ENCODE measurements at places on chromosomes 12 and 14.

GRCh38 chr12:110917467-110917866 is 2.9 kb downstream of the MYL2 start:
- no peak for DNase-seq

GRCh38 chr12:92324849-92325500 is 179.3 kb upstream of the BTG1 start:
- DNase-seq, result no peak

DNA sequence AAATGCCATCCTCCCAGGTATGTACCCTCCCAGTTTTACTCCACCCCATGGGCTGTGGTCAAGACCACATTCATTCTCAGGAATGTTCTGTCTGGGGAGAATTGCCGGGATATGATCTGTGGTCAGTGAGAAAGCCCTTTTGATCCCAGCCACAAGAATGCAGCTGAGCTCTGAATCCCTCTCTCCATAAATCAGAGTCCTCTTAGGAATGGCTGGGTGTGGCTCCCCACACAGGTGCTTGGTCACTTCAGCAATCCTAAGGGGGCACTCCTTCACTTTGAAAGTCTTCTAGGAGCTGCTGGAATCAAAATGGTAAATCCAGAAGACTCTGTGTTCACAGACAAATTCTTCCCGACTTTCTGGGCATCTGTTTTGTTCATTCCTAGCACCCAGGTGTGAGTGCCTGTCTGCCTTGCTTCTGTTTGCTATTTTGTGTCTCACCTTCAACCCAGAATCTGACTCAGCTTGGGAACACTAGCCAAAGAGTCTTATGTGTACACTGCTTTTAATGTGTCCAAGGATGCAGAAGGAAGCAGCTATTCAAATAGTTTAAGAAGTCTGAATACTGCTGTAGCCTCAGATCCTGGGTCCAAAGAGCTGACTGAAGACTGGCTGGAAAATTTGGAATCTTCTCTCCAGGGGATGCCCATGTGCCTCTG is 144.6 kb upstream of the CDKN3 start:
- DNase-seq, result no peak

DNA sequence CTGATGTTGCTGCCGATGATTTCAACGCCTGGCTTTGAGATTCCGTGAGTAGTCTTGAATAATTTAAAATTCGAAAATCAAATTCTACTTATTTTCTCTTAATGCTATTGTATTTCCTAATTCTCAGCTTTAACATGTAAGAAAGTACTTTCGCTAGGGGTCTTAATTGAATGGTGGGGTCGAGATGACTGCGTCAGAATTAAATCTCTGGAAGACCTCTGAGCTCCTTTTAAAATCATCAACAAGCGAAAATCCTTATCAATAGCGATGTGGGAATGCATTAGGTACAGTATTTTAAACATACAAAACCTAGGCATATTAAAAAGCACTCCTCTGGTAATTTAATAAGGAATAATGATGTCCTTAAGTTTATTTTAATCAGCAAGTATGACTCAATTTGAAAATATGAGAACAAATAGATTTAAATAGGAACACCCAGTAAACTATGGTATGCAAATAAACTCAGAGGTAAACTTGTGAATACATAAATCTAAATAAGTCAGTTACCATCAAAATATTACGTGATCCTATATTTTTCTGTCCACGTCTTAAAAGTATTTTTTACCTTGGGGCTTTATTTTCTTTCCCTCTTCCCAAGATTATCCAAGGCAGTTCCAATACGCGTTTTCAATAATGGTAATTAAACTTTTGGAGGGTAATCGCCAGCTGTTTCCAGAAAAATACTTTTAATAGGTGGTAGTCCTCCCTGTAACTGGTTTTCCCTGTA is 1.4 kb downstream of the FOXA1 start:
- no peak for DNase-seq

DNA sequence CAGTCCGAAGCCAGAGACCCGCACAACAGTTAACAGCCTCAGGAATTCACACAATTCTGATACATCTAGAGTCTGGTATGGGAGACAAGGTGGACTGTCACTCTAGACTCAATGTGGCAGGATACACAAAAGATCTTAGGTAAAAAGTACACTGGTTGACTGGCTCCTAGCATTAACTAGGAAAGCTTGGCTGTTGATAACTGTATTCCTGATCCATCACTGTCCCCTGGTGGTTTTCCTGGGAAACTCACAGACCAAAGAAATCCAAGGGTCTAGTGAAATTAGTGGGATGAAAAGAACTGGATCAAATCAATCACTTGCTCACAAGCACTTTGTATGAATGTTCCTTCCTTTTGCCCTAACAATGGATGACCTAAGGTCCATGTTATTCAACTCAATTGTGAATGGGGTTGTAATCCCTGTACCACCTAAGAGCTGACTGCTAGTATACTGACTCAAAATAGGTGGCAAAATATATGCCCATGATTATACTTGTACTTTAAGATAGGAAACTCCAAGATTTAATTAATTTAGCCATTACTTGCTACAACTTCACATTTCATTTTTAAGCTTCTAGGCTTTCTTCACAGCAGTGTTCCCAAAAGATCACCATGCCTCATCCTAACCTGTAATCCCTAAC is 14.0 kb downstream of the NPC2 start:
- DNase-seq, result no peak

DNA sequence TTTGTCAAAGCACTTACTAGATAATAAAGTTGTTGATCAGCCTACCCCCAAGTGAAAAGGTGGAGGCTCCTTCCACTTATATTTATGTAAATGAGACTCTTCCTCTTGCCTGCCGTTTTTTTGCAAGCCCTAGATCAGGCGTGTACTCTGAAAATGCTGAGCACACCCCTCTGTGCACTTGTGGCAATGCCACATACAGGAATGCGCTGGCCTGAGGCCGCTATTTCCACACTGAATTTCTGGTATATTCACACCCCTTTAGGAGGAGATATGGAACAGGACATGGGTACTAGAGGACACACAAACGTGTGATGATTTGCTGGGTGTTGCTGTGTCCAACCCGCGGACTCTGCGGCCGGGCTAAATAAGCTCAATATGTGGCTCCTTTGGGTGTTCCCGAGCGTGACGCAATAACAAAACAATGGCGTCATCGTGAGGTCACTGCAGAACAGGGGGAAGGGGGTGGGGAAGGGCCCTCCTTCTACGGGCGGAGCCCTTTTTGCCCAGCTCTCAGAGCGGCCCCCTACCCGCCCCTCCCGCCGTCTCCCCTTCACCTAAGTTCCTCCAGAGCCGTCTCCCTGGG is 554 bp upstream of the TSPAN31 start:
- peak; percentile 61 for DNase-seq

DNA sequence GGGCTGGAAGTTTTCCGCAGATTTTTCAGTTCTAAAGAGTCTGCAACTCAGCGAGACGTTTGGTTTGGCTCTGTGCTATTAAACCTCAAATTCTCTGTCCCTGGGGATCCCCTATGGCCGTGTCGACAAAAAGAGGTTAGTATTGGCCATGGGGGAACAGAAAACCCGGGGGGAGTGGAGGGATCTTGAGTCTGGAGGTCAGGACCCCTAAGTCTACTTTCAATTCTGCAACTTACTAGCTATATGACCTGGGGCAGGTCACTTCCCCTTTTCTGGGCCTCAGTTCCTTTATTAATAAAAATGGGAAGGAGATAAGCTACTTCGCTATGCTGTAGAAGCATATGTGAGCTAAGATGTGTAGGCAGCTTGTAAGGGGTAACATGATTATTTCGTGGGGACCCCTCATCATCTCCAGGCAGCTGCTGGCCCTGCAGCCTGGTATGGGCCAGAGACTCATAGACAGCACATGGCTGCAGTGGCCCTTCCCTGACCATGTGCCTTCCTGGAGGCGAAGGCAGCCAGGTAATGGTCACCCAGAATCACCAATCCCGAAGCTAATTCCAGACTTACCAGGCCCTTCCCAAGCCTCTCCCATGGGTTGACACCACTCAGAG is 8.6 kb downstream of the ASB2 start:
- DNase-seq, result no peak

GRCh38 chr12:53984901-53985691 is at the start of gene HOXC10:
Gene HOXC10, plus strand, starts transcription at chr12:53985146. Its CDS starts 114 bp downstream, at chr12:53985260.
- peak; percentile 61 for DNase-seq

- DNase-seq, result no peak
These were observed 270.2 kb downstream of the ALG10B start for GRCh38 chr12:38586789-38587188.

DNA sequence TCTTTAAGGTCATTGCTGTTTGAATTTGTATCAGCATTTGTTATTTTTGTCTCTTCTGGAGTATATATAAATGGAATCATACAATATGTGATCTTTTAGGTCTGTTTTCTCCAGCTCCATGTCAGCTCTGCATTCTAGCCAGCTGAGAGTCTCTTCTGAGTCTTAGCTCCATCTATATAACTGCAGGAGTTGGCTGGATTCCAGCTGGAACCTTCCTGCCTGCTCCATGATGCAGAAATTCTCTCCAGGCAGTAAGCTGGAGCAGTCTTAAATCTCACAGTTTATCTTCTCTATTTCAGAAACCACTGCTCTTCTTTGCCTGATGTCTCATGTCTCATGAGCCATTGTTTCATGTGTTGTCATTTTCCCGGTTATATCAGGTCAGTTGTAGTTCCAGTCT is 827.6 kb downstream of the NRXN3 start:
- no peak for DNase-seq

DNA sequence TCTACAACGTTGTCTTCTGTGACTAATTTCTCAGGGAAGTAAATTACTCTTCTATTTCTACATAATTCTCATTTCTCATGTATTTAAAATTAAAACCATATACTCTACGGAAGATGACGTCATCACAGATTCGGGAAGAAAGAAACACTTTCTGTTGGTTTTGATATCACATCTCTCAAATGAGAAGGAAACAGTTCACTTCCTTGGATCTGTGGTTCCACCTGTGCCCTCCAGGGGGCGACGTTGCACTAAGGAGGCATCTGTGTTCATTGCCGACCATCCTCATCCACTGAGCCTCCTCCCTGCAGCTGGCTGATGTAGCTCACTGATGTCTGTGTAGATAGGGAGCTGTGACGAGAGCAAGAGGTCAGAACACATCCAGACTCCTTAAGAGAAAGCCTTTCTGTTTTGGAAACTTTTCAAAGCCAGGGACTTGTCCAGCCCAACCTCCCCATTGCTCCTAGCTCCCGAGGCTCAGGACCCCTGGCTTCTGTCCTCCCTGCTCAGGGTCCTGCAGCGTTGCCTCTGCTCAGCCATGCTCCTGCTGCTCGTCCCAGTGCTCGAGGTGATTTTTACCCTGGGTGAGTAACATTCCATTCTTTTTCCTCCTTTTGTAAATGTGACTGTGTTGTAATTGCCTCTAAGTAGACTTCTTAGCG is 172.7 kb upstream of the OR4E1 start:
- no peak for DNase-seq

DNA sequence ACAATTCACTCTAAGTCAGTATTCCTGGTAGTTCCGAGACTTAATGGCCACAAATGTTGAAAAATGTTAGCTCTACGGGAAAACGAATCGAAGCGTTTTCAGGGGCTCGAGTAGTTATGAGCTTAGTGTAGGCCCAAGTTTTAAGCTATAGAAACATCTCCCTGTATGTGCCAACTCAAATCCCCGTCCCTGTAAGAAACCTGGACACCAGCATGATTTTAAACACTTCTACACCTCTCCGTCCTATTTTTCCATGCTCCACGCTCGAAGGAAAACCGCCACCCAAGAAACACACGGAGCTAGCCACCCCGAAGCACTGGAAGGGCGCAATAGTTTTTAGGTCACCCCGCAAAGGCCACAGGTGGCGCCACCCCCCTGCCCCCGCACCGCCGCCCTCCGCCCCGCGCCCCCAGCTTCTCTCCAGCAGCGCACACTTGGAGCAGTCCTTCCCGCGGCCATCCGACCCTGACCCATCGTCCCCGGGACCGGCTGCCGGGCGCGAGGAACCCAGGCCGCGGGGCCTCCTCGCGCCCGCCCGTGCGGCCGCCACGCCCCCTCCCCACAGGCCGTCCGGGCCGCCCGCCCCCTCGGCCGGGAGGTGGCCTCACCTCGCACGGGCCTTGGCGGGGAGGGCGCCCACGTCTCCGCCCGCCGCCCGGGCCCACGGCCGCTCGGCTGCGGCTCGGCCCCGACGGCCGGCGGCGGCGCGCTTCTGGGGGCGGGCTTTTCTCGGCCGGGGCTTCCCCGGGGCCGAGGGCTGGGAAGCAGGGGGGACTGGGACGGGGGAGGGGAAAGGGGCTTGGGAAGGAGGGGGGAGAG is 522 bp downstream of the R3HDM2 start:
- DNase-seq, result peak; percentile 17

GRCh38 chr14:105469456-105470349 is 4.9 kb upstream of the CRIP2 start:
- peak; percentile 71 for DNase-seq

GRCh38 chr12:85575120-85576096 is 260.8 kb downstream of the RASSF9 start:
- peak; percentile 44 for DNase-seq

GRCh38 chr12:109919456-109919855 is 19.4 kb downstream of the TCHP start:
- no peak for DNase-seq

GRCh38 chr12:108642269-108642870 is 8.7 kb upstream of the SELPLG start:
- no peak for DNase-seq

- no peak for DNase-seq
These were observed 50.5 kb downstream of the TRAF3 start for GRCh38 chr14:102827716-102828115.

- no peak for DNase-seq
These were observed 326.5 kb downstream of the FLRT2 start for GRCh38 chr14:85856430-85856829.

DNA sequence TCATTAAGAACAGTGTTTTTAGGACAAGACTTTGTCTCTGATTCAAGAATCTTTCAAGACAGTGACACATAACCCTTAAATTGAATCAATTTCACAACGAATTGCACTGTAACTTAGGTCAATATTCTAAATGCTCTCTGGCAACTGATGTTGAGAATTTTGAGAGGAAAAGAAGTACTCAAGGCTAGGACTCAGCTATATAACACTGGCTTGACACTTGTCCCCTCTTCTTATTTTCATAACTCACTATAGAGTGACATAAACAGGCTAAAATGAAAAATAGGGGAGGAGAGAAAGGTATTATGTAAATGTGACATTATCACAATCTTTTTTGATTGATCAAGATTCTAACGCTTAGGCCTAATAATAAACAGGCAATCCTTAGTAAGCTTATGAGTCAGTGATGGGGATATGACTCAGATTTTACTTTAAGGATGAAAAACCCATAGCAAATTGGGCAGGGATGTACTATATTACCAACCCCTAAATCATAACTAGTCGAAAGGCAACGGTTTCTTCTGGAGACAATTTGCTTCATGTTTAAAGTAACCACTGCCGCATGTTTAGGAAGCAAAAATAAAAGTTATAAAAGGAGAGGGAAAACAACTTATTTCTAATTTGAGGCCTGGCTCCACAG is 10.9 kb downstream of the BTG1 start:
- no peak for DNase-seq

Data from mucosa of gallbladder (tissue), 1 donor.